ENCODE measurements at places on chromosomes 16 and 17.

- no peak for DNase-seq
Measured at GRCh38 chr16:56607109-56607618, 1.2 kb upstream of the MT2A start.

DNA sequence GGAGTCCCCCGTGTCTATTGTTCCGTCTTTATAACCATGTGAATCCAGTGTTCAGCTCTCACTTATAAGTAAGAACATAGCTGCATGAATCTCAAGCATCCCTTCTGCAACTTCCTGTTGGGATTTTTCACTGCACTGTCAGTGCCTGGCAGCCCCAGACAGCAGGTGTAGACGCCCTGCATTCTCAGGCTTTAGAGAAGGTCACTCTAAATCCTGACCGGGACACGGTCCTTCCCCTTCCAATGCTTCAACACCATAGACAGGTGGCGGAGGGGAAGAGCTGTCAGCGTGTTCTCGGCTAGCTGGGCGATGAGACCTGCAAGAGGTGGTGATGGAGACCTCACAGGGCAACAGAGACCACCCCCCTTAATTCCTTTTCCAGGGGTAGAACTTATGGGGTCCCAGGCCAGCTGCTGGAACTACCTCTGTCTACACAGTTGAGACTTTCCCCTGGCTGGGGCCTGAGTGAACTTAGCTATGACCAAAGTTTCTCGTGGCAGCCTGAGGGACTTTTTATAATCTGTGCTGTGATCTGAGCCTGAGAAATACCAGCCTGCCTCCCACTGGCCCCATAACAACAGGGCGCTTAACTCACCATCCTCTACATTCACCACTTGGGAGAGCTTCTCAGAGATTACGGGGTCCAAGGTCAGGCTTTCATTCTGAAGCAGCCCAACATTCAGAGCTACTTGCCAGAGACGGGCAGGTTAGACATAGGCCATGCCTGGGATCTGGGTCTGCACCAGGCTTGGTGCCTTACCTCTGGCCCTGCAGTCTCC is 143.2 kb upstream of the TNRC6C start:
- DNase-seq, result no peak

DNA sequence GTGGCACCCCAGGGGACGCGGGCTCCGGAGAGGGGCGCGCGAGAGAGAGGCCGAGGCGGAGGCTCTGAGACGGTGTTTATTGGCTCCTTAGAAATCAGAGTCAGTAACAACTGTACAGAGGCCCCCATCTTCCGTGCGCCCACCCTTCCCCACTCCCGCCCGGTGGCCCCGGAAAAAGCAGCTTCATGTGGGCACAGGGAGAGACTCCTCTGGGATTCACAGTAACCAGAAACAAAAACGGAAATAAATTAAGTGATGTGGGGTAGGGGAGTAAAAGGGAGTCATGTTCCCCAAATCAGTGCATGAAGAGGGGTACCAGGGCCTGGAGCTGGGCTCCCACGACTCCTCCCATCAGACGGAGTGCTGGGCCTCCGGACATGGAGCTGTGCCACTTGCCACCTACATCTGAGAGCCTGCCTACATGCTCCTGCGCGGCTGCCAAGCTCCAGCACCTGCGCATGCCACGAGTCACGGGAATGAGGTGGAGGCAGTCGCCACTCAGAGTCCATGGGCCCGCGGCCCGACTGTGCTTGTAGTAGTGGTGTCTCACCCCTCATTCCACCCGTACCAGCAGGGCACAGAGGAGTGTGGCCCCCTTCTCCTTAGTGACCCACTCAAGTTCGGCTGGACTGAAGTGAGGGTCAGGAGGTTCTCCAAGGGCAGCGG is 543 bp upstream of the GPS2 start:
- DNase-seq, result peak; percentile 23

DNA sequence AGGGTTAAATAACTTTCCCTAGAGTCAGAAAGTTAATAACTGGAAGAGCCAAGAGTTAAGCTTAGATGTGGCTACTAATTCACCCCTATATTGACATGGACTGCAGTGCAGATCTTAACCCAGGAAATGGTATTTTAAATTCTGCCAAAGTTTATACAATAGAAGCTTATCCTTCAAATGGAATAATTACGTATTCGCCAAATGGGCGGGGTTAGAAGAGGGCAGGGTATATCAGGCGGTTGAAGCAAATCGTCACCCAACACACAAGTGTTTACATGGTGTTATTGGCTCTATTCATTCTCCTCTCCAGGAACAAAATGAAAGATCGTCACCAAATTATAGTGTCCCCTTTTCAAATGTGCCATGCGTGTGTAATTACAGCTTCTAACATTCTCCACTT is 182.7 kb downstream of the PRKCB start:
- DNase-seq, result no peak

GRCh38 chr17:65051922-65052321 is 4.6 kb downstream of the GNA13 start:
- DNase-seq, result no peak

GRCh38 chr17:82892899-82893565 is 53.2 kb upstream of the ZNF750 start:
- DNase-seq, result no peak

DNA sequence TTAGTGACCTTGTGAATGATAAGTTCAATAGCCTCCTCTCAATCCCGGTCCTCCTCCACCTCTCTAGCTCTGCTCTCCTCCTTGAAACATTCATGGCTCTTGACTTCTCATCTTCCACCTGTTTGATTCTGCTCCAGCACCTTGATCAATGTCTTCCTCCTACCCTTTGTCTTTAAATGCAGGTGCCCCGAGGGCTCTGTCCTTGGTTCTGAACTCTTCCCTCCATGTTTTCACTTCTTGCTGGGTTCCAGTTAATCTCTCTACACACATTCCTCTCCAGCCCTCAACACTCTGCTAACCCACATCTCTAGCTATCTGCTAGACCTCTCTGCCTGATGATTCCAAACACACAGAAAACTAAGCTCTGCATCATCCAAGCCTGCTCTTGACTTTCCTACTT is 13.4 kb downstream of the CD300E start:
- no peak for DNase-seq

DNA sequence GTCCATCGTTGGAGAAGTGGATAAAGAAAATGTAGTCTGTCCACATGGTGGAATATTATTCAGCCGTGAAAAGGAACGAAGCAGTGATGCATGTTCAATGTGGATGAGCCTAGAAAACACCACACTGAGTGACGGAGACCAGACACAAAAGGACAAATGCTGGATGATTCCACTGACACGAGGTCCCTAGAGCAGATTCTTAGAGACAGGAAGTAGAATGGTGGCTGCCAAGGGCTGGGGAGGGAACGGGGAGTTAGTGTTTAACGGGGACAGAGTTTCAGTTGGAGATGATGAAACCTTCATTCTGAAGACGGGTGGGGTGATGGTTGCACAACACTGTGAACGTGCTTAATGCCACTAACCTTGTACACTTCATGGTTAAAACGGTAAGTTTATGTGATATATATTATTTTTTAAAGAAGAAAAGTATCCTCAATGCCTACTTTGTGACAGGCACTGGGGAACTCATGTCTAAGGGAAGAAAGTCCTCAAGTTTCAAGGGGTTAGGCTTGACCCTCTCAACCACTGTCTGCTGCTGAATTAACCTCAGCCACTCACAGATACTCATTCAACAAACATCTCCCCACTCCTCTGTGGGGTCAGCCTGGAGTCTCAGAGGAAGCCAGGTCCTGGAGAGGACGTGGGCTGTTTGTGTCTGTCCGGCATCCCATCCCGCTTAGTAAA is 17.6 kb downstream of the C16orf74 start:
- no peak for DNase-seq

DNA sequence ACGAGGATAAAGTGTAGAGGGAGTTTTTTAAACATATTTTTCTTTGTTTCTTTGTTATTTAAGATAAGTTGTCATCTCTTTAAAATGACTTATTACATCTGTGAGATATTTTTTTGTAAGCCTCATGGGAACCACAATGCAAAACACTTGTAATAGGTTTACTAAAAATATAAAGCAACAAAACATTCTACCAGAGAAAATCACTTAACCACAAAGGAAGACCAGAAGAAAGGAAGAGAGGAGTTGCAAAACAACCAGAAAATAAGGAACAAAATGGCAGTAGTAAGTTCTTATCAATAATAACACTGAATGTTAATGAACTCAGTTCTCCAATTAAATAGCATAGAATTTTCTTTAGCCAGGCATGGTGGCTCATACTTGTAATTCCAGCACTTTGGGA is 22.9 kb downstream of the DHRS7B start:
- DNase-seq, result no peak

GRCh38 chr17:43469145-43469544 is 14.6 kb upstream of the DHX8 start:
- DNase-seq, result no peak

DNA sequence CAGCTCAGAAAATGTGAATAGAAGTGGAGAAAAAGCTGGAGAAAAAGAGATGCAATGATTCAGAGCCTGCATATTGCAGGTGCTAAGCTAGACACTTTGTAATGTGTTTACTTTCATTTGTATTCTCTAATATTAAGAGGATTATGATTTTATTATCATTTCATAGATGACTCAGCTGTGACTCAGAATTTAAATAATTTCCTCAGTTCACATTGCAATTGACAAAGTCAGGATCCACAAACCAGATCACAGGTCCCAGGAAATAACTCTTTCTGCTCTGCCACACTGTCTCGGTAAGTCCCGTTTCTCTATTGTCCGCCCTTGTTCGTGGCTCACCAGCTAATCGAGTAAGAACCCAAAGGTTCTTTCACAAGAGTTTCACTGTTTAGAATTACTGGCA is 235.4 kb upstream of the MON1B start:
- DNase-seq, result no peak

DNA sequence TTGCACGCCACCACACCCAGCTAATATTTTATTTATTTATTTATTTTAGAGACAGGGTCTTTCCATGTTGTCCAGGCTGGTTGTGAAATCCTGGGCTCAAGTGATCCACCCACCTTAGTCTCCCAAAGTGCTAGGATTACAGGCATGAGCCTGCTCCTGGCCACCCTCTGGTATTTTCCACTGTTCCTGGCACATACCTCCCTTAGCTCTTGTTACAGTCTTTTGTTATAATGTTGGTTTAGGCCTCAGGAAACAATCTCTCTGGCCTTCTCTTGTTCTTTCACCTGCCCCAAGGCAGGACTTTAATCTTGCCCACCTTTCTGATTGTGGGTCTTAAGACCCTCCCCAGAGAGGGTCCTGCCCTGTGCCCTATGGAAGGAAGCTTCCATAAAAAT is 3.6 kb upstream of the CYTH1 start:
- no peak for DNase-seq

GRCh38 chr16:23999663-24000062 is 163.9 kb downstream of the PRKCB start:
- no peak for DNase-seq

- DNase-seq, result no peak
Measured at GRCh38 chr17:688100-688989, 26.3 kb downstream of the VPS53 start.

GRCh38 chr16:9094011-9094846 is 2.8 kb downstream of the HAPSTR1 start:
- no peak for DNase-seq

- no peak for DNase-seq
Measured at GRCh38 chr17:82836823-82837357, 2.9 kb downstream of the ZNF750 start.

DNA sequence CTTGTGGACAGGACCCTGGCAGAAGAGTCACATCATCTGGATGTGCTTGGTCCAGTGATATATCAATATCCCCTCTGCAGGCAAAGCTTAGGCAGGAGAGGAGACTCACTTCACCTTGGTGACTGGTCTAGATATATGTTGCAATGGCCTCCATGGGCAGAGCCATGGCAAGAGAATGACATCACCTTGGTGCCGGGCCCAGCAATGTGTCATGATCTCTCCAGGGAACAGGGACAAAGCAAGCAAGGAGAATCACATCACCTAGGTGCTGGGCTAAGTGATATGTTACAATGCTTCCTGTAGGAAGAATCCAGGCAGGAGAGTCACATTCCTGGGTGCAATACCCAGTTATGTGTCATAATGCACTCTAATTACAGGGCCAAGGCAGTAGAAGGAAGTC is 2106.2 kb downstream of the TP53TG3F start:
- no peak for DNase-seq

DNA sequence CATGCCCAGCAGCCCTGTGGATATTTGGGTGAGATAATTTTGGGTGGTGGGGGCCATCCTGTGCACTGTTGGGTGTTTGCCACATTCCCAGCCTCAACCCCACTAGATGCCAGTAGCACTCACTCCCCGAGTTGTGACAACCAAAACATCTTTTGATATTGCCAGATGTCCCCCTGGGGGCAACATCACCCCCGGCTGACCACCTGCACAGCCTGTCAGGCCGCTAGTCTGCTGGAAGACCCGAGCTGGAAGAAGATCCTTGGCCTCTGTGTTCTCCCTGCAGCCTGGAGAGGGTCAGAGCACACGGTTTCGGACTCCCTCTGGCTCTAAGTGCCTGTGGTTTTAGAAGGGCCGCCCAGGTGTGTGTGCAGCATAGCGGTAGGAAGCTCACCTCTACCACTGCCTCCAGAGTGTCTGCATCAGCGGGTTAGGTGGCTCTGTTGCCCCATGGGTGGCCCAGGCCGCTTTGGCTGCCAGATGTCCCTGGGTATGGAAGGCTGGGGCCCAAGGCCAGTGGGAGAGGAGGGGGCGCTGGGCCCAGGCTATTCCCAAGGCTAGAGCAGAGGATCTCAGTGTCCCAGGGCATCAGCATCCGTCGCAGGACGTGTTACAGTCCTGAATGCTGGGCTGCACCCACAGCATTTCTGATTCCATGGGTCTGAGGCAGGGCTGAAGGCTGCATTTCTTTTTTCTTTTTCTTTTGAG is 195.8 kb upstream of the GSE1 start:
- no peak for DNase-seq

- no peak for DNase-seq
Measured at GRCh38 chr17:596287-596686, 118.4 kb downstream of the VPS53 start.

DNA sequence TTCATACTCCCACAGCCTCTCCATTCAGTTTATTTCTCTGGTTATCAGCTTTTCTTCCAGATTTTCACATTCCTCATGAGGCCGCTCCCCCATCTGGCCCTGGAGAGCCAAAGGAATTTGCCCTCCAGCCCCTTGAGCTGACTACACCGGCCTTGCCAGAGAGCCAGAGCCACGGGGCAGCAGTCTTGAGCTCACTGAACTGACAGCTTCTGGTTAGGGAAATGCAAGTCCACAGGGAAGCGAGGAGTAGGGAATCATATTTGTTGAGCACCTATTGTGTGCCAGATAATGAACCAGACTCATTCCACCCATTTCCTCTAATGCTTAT is 102.4 kb downstream of the ABCC12 start:
- DNase-seq, result no peak
